Fibroblast of the aortic adventitia (primary cell): ENCODE measurements at places on chromosomes 7 and 10.
A peak's percentile ranks its signal among the peaks of the same experiment; 100 is the strongest.

- no peak for DNase-seq
These were observed 42.4 kb downstream of the IL2RA start for GRCh38 chr10:6019796-6020195.

GRCh38 chr10:30911303-30911863, 120.3 kb downstream of the ZNF438 start:
- DNase-seq: no peak

DNA sequence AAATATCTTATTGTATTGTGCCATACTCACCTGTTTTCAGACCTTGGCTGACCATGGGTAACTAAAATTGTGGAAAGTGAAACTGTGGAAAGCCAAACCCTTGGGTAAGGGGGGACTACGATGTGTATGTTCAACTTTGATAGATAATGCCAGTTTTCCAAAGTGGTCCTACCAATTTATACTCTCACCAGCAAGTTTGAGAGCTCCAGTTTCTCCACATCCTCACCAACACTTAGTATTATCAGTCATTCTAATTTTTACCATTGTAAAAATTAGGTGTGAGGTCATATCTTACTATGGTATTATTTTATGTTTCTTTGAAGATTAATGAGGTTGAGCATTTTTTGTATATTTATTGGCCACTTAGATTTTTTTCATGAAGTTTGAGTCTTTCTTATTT, 346.9 kb upstream of the PODXL start:
- DNase-seq: no peak

DNA sequence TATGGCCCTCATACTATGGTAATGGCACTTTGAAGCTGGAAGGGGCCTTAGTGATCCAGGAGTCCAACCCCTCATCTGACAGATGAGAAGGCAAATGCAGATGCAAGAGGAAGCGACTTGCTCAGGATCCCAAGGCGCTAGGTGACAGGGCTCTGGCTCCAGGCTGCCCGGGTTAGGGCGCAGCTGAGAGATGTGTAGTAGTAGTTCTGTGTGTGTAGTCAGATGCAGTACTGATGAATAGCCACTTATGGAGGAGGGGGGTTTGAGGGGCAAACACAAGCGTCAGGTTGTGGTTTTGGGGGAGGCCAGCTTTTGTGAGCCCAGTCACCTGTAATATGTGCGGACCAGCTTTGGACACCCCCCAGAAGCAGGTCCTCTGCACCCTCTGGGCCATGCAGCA, 4.8 kb downstream of the ADRA2A start:
- DNase-seq: no peak

GRCh38 chr10:43648398-43649184, at the start of gene ZNF32:
Gene ZNF32, minus strand, starts transcription at chr10:43648881. Its CDS starts 2,748 bp downstream, at chr10:43646133.
- peak; percentile 81 for DNase-seq

DNA sequence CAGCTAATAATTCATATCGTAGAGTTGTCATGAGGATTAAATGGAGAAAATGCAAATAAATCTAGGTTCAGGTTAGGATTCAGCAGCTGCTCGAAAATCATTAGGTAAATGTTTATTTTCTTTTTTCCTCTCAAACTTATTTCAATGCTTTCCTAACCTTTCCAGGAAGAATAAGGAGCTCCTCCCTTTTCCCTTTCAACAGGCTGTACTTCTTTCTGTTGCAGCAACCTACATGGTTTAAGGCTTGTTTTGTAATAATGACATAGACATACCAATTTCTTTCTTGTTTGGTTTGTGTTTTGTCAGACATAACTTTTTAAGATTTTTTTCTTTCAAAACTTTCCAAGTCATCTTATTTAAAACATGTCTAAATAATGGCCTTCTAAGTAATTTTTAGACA, 18.2 kb downstream of the GPR141 start:
- DNase-seq: no peak

- DNase-seq: no peak
These were observed 114.6 kb downstream of the ITIH5 start for GRCh38 chr10:7551950-7552716.

DNA sequence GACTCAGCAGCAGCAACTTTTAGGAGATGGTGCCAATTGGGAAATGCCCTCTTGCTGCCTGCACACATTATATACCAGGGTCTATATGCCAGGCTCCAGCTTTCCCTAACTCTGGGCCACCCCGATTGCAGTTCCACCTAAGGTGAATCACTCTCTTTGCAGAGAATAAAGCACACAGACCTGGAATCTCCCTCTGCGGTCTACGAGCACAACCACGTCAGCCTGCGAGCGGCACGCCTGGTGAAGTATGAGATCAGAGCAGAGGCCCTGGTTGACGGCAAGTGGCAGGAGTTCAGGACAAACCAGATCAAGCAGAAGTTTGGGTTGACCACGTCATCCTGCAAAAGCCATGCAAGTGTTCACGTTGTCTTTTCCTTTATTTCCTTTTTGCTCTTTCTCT, 38.2 kb upstream of the PLEKHA1 start:
- DNase-seq: no peak

GRCh38 chr10:4450981-4451908, 374.8 kb upstream of the AKR1E2 start:
- peak; percentile 85 for DNase-seq

DNA sequence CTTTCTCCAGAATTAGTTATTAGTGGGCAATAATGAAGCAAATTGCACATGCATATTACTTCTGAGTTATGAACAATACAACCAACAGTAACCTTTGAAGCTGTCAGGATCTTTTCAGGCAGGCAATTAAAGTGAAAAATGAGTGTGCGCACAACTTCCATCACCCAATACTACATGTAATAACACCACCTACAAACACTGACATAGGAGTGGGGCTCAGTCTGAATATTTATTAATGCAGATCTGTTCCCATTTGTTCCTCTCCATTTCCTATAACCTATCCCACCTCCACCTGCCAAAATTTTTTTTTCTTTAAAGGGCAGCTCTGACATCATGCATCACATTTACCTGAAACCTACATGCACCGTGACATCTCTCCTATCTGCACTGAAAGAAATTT, 177.2 kb downstream of the JAZF1 start:
- DNase-seq: no peak

GRCh38 chr7:97088364-97088763, 29.1 kb upstream of the SDHAF3 start:
- no peak for DNase-seq

- DNase-seq: no peak
These were observed 2.3 kb downstream of the ATXN7L1 start for GRCh38 chr7:105874055-105874454.

DNA sequence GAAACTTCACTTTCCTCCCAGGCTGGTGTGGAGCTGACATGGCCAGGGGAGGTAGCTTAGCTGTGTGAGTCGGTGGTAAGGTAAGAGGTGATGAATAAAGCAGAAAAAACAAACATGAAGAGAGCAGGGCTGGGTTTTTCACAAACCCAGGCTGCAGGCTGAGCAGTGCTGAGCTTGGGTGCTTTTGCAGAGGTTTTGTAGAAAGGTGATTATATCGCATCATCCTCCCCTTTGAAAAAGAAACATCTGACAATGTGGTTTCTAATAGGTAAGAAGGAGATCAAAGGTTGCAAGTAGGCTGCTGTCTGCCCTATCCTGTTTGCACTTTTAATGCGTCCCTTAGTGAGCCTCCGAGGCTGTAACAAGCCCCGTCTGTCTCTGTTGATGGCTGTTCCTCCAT, 69.6 kb upstream of the GRM8 start:
- no peak for DNase-seq

GRCh38 chr7:28163949-28164348, 16.6 kb downstream of the JAZF1 start:
- DNase-seq: peak; percentile 70

DNA sequence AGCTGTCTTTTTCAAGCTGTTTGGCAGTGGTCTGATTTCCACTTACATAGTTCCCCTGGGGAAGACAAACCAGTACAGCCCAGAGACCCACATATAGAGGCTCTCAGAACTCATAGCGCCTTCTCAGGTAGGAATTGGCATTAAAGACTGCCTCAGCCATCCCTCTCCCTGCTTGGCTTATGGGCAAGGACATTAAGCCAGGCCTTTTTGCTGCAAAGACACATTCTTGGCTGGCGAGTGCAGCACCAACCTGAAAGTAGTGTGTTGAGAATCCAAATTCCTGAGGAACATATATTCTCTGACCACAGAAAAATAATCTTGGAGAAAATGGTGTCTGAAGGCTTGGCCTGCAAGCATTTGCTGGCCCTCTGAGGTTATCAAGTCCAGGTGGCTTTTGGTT, 39.2 kb upstream of the HPS1 start:
- peak; percentile 13 for DNase-seq

DNA sequence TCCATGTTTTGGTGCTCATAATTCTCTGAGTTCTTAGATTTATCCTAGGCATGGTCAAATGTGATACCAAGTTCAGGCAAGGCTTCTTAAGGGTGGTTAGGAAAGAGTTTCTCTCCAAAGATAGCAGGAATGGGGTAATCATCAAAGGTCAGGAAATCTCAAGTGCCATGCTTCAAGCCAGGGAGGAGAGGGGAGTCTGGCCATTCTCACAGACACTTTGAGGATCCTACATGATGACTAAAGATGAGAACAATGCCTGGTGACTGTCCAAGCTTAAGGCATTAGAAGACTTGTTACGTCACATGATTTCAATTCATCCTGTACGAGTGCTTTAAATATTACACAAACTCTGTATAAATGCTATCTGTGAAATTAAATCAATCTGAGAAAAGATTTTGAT, 59.4 kb downstream of the POM121L12 start:
- DNase-seq: peak; percentile 0

- no peak for DNase-seq
These were observed 76.0 kb upstream of the CAV2 start for GRCh38 chr7:116423499-116423898.

- no peak for DNase-seq
These were observed 11.5 kb upstream of the OGA start for GRCh38 chr10:101829561-101830315.

GRCh38 chr7:152185558-152185957, 160.1 kb downstream of the GALNT11 start:
- no peak for DNase-seq

- DNase-seq: no peak
These were observed 38.0 kb upstream of the SRPK2 start for GRCh38 chr7:105426606-105427146.

GRCh38 chr10:89241486-89242344, 9.9 kb downstream of the LIPA start:
- peak; percentile 52 for DNase-seq

DNA sequence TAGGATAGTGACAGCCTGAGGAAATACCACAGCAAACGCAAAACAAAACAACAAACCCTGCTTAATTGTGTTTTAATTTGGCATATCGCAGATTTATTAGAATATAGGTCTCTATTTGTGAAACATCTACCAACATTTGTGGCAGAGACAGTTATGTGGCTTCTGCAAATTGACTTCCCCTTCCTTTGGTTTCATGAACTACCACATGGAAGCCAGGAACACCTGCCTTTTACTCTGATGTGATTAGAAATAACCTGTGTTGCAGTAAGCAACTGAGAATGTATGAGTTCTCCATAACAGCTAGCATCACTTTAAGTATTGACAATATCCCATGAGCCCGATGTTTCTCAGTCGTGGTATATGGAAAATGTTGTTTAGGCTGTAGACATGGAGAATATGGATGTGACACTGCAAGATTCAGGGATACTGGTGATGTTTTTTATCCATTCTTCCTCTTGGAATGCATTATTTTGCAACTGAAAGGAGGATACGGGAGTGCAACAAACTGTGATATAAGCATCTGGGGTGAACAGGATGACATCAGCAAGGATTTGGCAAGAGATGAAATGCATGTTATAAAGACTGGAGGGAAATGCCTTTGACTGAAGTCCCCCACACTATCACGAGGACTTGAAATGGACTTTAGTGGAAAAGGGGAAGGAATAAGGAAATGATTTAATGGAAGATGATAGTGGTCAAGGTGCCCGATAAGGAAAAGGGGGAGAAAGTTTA, 95.9 kb downstream of the CUBN start:
- DNase-seq: peak; percentile 47

DNA sequence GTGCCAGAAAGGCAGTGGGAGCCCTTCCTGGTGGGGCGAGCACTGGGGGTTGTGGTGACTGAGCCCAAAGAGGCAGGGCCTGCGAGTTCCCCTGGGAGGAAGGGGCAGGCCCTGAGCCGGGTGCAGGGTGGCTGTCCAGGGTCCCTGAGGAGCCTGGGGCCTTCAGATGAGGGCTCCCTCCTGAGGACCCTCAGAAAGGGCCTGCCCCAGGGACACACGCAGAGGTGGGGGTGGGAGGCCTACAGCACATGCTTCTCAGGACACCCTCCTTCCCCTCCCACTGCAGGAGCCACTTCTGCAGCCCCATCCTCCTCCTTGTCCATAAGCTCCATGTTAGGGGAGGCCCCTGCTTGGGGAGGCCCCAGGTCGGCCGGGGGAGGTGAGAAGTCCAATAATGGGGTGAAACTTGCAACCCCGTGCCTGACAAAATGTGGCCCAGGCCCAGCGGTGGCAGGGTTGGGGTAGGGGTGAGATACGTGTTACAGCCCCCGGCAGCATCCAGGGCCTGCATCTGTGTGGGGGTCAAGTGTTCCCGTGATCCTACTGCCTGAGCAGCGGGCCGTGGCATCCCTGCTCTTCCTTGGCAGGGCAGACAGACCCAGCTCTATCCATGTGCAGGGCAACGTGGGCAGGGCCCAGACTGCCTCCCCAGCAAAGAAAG, 31.8 kb upstream of the RET start:
- DNase-seq: no peak

DNA sequence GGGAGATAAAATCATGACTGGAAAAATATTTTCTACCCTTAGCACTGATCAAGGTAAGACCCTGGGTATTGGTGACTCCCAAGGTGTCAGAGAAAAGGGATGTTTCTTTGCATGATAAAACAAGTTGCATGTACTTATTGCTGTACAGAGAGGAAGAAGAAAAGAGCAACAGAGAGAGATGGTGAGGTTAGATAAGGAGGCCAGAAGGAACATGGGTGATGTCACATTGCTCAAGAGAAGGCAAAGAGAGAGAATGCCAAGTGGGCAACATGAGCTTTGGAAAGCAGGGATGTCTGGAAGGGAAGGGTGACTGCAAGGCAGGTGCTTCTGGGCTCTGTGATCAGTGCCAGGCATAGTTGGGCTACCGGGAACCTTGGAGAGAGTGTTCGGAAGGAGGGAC, 65.1 kb upstream of the ADARB2 start:
- no peak for DNase-seq

GRCh38 chr7:132337450-132338080, 238.7 kb downstream of the PLXNA4 start:
- no peak for DNase-seq

GRCh38 chr10:20835335-20835734, 61.8 kb downstream of the NEBL start:
- DNase-seq: no peak
